ENCODE measurements at places on chromosomes 5 and 9.
A peak's percentile ranks its signal among the peaks of the same experiment; 100 is the strongest.

- DNase-seq = no peak
Measured at GRCh38 chr5:167626341-167627123, 664.9 kb upstream of the WWC1 start.

DNA sequence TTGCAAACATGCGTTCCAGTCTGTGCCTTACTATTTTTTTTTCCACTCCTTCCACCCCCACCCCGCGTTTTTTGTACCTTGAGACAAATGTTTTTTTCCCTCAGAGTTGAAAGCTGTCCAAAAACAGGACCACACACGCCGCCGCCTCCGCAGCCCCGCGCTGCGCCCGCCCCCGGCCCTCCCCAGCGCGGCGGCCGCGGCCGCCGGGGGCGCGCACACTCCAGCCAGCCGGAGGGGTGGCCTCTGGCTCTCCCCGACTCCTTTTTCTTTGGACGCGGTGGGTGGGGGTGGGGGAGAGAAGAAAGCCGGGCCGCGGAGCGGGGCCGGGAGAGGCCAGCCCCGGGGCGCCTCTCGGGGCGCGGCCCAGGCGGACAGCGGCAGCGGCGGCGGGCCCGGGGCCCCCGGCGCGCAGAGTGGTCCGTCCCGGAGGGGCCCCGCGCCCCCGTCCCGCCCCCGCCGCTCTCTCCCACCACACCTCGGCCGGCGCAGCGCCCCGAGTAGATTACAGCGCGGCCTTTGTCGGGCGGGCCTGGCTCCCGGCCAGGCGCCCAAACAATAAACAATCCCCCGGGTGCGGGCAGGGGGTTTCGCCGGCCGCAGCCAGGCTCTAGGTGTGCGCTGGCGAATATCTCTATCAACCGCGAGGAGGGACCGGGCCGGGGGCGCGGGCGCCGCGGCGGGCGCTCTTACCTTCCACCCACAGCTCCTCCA is 10.9 kb downstream of the PTCH1 start:
- no peak for DNase-seq

DNA sequence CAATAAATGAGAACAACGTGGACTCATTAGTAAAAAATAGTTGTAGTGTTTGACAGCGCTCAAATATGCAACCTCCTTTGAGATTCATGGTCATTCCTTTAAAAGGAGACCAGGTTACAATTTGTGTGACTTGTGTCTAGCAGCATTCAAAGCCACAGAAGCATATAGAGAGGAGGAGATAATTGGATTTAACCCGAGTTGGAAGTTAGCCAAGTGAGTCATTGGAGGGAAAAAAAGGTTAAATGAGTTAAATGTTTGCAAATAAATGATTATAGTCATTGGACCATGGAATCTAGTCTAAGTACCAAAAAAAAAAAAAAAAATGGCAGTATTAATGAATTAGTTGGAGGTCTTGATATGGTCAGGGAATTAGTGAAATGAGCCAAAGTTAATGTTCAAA is 90.9 kb downstream of the ITGA1 start:
- DNase-seq = no peak

DNA sequence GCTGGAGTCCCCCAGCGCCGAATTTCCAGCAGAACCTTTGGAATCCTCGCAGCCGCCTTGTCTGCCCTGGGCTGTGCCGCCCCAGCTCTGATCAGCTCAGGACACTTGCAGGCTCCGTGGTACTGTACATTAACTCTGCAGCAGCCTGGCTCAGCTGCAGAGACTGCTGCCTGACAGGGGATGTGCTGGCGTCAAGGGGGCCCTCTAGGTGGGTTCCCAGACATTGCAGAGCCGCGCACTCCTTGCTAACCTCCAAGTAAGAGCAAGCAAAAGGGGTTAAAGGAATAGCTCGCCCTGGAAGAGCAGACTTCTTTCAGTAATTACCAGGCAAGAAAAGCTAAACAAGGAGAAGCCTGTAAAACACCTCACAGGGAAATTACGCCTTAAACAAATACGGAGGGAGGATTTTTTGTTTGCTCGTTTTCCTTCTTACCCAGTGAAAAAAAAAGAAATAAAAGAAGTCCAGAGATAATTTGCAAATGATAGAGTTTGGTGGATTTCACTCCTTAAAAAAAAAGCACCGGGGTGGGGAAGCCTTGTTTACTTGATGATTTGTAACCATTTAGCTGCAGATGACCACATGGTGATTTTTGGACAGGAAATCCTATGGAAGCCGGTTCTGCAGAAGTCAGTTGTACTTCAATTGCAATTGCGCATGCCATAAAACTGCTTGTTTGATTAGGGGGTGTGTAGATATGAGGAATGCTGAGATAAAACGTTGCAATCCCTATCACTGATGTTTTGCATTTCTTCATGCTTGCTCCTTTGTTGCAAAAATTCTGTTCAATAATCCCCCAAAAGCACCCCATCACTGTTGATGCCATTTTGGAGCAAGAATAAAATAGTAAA is 305.8 kb downstream of the PDE4D start:
- peak; percentile 18 for DNase-seq

GRCh38 chr5:25094219-25094618 is 449.4 kb upstream of the CDH10 start:
- no peak for DNase-seq

DNA sequence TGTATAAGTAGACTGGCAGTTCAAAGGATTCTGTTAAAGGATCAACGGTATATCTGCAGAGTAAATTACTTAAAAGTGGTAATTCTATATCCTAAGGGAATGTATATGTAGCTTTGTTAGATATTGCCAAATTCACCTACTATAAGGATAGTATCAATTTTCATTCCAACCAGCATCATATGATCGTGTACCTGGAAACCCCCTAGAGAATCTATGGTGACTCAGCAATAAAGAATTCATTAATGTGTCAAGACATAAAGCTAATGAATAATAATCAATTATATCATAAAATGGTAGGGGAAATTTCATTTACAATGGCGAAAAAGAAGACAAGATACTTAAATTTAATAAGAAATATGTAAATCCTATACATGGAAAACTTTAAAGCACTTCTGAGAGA is 234.1 kb upstream of the ACTBL2 start:
- DNase-seq = no peak

GRCh38 chr5:141821430-141821925 is 56.7 kb downstream of the PCDH1 start:
- DNase-seq = peak; percentile 42

GRCh38 chr9:71670121-71670520 is 98.2 kb downstream of the CEMIP2 start:
- no peak for DNase-seq

DNA sequence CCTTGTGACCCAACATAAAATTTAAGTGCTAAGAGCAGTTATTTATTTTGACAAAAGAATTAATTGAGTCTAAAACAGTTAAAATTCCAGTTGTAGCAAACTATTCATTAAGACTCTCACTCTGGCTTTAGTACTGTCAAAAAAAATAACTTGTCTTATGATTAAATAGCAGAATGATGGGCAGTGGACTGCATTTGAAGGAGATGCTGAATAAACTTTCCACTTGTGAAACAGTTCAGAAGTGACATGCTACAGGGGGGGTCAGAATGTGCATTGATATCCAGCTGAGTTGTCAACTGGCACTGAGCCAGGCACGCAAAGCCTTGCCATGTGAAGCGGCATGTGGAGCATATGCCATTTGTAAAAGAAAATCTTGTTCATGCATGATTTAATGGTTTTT is 76.0 kb downstream of the FCHO2 start:
- no peak for DNase-seq

GRCh38 chr9:106869458-106869857 is 6.5 kb downstream of the ZNF462 start:
- DNase-seq = no peak

GRCh38 chr5:128844354-128844923 is 120.8 kb upstream of the SLC27A6 start:
- DNase-seq = no peak

DNA sequence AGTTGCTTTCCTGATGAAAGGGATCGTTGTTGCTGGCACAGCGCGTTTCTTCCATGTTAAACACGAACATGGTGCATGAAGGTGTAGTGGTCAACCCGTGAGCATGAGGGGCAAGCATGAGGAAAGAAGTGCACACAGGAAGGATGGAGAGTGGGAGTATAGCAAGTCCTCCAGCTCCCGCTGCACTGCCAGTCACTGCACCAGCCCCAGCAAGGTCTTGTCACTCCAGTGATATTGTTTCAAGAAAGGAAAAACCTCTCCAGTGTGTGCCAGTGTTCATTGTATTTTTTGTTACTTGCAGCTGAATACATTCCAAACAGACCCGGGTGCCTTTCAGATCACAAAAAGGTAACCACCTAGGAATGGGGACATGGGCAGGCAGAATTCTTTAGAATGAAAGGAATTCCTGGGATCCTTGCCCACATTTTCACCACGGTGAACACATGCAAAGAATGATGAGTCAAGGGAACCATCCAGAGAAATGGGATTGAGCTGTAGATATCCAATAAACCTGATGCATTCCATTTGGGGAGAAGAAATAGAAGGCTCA is 186.3 kb downstream of the AOPEP start:
- no peak for DNase-seq

Data from cerebellar nuclear complex (tissue), 1 donor.